CD4-positive, alpha-beta memory T cell (primary cell): ENCODE measurements at places on chromosomes 1 and 21. TPM values are rescaled to one million over a fixed set of nuclear protein-coding genes. Genes with fewer than 3 reads are reported as not detected.

Gene XKR8
- polyA plus RNA-seq, result 18.9 TPM

Gene AADACL4
- not detected for polyA plus RNA-seq

Gene TAL1
- not detected for polyA plus RNA-seq

Gene CSDE1
- 391 TPM for polyA plus RNA-seq

Gene KRTAP13-2
- not detected for polyA plus RNA-seq

Gene REG4
- not detected for polyA plus RNA-seq

Gene OLIG2
- not detected for polyA plus RNA-seq

Gene SPRR4
- not detected for polyA plus RNA-seq

Gene KMO
- not detected for polyA plus RNA-seq

Gene SERINC2
- 0.18 TPM for polyA plus RNA-seq

Gene GSTM1
- polyA plus RNA-seq, result not detected

Gene SHISAL2A
- 3.2 TPM for polyA plus RNA-seq

Gene TSPAN1
- polyA plus RNA-seq, result not detected

Gene CELA2B
- polyA plus RNA-seq, result not detected

Gene HENMT1
- polyA plus RNA-seq, result 33.9 TPM

Gene AMPD1
- not detected for polyA plus RNA-seq

Gene OVAAL
- polyA plus RNA-seq, result not detected

Gene BSND
- polyA plus RNA-seq, result not detected

Gene FOXO6
- not detected for polyA plus RNA-seq
